ENCODE measurements at places on chromosomes 16 and 17.

GRCh38 chr16:67235816-67236562 is 9.1 kb downstream of the TMEM208 start:
- no peak for DNase-seq

DNA sequence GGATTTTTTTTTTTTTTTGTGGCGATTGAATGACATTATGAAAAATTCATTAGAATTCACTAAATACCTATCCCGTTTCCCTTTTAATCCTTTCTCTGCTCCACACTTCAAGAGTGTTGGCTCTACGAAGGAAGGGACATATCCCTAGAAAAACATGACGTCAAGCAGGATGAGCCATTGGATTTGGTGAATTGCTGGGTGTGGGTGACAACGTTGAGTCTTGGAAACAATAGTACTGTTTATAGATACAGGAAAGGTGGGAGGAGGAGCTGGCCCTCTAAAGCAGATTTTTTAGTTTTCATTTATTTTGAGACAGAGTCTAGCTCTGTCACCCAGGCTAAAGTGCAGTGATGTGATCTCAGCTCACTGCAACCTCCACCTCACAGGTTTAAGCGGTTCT is 167.6 kb upstream of the FAM20A start:
- DNase-seq: no peak

- no peak for DNase-seq
Measured at GRCh38 chr16:56625140-56625942, at the start of gene MT1E. MT1E (plus strand) TSS chr16:56625781; CDS start chr16:56625852, 71 bp downstream.

GRCh38 chr17:39979016-39979670 is 1.5 kb upstream of the PSMD3 start:
- no peak for DNase-seq

- DNase-seq: no peak
Measured at GRCh38 chr16:35745191-35745590, 2285.8 kb downstream of the TP53TG3F start.

- no peak for DNase-seq
Measured at GRCh38 chr17:7945651-7946050, 13.6 kb downstream of the CNTROB start.

- no peak for DNase-seq
Measured at GRCh38 chr17:10013365-10014112, 108.5 kb upstream of the RCVRN start.

DNA sequence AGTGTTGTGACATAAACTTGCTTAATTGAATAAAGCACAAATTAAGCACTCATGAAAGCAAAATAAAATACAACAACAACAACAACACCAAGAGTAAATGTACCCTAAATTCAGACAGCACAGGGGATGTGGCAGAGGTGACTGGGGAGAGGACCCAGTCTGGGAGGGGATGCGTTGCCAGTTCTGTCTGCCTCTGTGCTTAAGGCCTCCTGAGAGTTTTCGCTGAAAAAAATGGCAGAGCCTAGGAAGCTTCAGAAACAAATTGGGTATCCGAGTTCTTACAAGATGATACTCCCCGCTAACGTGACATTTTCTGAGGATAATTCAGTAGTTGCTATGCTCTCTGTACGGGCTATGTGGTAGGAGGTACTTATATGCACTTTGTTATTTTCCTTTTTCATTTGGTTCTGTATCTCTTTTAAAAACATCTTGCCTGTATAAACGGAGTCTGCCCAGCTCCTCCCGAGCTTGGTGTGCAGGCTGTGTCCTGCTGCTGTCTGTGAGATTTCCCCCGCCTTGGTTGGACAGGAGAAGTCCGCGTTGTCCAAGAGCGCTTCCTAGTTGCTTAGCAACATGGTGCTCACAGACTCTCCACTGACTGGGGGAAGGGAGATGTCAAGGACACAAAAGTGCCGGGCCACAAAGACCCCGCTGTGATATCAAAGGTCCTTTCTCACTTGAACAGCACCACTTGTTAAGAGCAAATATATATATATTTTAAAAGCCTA is 134.2 kb upstream of the CPHXL start:
- DNase-seq: no peak

DNA sequence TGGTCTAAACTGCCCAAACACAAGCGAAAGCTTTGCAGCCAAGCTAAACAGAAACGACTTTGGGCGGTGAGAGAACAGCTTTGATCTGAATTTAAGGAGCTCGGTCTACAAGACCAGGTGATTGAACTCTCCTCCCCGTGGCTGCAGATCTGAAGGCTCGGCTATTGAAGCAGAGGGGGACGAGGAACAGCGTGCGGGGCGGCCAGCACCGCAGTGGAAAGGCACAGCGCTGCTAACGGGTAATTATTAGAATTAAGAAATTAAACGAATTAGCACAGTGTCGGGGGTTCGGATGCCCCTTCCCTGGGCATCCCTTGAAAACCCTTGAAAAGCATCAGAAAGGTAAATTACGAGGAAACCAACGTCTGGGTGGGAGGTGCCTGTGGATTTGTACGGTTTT is 431 bp downstream of the TEKT3 start:
- DNase-seq: no peak

DNA sequence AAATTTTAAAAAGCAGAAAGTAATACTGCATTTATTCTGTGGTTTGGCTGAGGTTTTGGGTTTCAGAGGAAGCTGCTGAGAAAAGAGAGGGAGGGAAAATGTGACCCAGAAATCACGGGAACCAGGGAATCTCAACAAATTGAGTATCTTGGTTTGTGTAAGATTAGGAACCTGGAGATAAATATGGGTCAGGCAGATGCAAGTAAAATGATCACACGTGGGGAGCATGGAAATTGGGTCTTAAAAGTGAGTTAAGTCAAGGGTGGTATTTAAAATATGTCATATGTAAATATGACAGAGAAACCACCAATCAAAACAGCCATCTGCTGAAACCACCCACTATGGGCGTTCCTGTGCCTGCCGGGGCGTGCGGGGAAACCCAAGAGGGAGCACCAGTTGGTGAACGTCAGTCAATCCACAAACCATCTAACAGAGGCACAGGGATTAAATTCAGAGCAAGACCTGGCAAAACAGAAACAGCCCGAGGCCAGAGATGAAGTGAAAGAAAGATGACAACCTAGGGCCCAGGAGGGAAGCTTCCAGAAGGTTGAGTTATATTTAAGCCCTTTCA is 33.4 kb downstream of the CDH13 start:
- no peak for DNase-seq

DNA sequence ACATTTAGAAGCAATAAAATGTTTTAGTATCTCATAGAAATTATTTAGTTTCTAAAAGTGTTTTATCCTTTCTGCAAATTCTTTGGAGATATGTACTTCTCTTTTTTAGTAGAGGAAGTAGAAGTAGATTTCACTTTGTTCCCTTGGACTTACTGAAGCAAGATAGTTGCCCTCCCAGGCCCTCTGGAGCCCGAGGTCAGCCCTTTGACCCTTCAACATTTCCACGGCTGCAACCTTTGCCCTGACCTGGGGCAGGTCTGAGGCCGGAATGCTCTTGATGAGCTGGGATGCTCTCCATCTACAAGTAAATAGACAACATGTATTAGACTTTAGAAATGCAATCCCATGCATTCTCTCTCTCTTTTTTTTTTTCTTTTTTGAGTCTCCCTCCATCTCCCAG is 167.5 kb downstream of the CDK5R1 start:
- DNase-seq: no peak

DNA sequence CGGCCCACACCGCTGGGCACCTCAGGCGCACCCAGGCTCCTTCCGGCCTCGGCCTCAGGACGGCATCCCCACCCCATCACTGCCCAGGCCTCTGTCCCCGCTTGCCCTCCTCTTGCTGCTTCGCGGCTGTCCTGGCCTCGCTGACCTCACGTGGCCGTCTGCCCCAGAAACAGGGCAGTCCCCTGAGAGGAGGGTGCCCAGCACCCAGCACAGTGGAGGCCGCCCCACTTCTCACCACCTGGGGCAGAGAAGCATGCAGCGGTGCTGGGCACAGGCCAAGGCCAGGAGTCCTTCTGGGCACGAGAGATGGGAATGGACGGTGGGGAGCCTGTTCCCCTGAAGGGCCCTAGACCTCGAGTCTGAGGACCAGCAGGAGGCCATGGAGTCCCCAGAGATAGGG is 8.9 kb downstream of the HAGH start:
- DNase-seq: no peak

- DNase-seq: no peak
Measured at GRCh38 chr16:86085795-86086194, 186.8 kb downstream of the IRF8 start.

Data from NCI-H2081 (cell line).